NCI-H2029 treated with DMSO at 0.1 percent for 48 hours (cell line): ENCODE measurements at places on chromosomes 13 and 19.

DNA sequence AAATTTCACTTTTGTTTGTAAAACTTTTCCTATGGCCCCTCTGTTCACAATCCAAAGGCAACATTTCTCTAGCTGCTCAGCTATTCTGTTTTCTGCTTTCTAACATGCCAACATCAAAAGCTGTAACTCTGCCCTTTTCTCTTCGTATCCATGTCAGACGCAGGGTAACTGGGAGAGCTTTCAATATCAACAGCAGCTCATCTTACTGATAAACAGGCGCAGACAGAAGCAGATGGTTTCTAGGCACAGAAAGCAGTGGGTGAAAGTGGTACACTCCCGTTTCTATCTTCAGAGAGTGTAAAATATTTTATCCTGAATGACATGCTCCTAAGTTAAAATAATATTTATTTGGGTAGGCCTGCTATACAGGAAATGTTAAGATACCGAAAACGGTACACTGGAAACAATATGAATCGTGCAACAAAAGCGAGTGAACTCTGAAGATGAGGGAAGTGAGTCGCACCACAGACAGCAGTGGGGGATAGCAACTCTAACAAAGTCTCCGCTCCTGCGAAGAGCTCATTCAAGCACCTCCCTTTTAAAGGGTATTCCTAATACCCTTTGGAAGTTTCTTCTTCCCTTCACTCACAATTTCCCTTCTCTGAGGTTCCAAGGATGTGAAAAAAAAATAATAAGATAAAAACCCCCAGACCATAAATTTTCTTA is 798.3 kb downstream of the GPC5 start:
- peak; percentile 92 for DNase-seq

- DNase-seq = no peak
Measured at GRCh38 chr19:41175801-41176777, 16.9 kb upstream of the CYP2S1 start.

GRCh38 chr13:32878163-32878562 is 138.1 kb upstream of the KL start:
- DNase-seq = no peak

GRCh38 chr13:111483621-111483987 is 163.2 kb downstream of the TEX29 start:
- no peak for DNase-seq
